ENCODE measurements at places on chromosomes 3 and 15. TPM values are rescaled to one million over a fixed set of nuclear protein-coding genes. Genes with fewer than 3 reads are reported as not detected.

RLBP1 gene
- total RNA-seq, result not detected

CAV3 gene
- not detected for total RNA-seq

IGSF10 gene
- total RNA-seq, result not detected

FBXL22 gene
- 0.28 TPM for total RNA-seq

SLC9C1 gene
- not detected for total RNA-seq

SERPINI2 gene
- not detected for total RNA-seq

ADAMTS9 gene
- total RNA-seq, result not detected

EPHB1 gene
- 1.2 TPM for total RNA-seq

GOLGA8R gene
- total RNA-seq, result 3.5 TPM

PP2D1 gene
- not detected for total RNA-seq

ITIH3 gene
- total RNA-seq, result not detected

TTLL13 gene
- total RNA-seq, result 0.45 TPM

EOMES gene
- 5.6 TPM for total RNA-seq

HDDC3 gene
- 37.6 TPM for total RNA-seq

C15orf62 gene
- total RNA-seq, result 1.1 TPM

PDE12 gene
- total RNA-seq, result 27.7 TPM

CPNE9 gene
- 0.33 TPM for total RNA-seq

GOLGA8N gene
- total RNA-seq, result 13.2 TPM

COPG1 gene
- total RNA-seq, result 157 TPM

RTP1 gene
- not detected for total RNA-seq

CCR2 gene
- total RNA-seq, result 174 TPM

TEX55 gene
- not detected for total RNA-seq

CYP8B1 gene
- not detected for total RNA-seq

PDHB gene
- total RNA-seq, result 55.5 TPM

SI gene
- not detected for total RNA-seq

PIGZ gene
- 1.8 TPM for total RNA-seq

FHIT gene
- 9.7 TPM for total RNA-seq

ITIH1 gene
- total RNA-seq, result not detected

PFKFB4 gene
- total RNA-seq, result 34.4 TPM

NCK1 gene
- total RNA-seq, result 50.8 TPM

SIDT1 gene
- 23.9 TPM for total RNA-seq

TLR9 gene
- 0.55 TPM for total RNA-seq

GOLGA8K gene
- total RNA-seq, result 0.81 TPM

All from activated CD4-positive, alpha-beta memory T cell treated with anti-CD3 and anti-CD28 coated beads, Interleukin-2, amount 10 ng/mL, durations not matched to agents 7 days and 5 days (primary cell).